Activated effector memory CD4-positive, alpha-beta T cell treated with Interleukin-2 at 50 U/mL for 16 hours (primary cell): ENCODE measurements at places on chromosomes 4 and X.

- DNase-seq = no peak
Observed at GRCh38 chr4:111930659-111931058, 214.6 kb upstream of the FAM241A start.

- no peak for DNase-seq
Observed at GRCh38 chr4:186746581-186746980, 22.9 kb upstream of the FAT1 start.

DNA sequence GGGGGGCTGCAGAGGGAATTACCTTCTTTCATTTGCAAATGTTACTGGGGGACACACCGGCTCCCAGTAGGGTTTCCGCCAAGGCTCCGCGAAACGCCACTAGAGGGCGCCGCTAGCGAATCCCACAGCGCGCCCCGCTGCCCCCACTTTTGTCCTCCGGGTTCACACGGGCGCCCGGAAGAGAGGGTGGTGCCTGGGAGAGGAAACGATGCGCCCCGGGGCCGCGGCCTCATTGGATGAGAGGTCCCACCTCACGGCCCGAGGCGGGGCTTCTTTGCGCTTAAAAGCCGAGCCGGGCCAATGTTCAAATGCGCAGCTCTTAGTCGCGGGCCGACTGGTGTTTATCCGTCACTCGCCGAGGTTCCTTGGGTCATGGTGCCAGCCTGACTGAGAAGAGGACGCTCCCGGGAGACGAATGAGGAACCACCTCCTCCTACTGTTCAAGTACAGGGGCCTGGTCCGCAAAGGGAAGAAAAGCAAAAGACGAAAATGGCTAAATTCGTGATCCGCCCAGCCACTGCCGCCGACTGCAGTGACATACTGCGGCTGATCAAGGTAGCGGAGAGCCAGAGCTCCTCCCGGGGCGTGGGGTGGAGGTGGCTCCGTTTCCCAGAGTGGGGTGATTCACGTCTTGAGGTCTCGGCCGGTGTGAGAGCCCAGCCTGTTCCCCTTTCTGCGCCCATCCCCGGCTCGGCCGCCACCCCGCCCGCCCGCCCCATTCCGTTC lies at the start of gene SAT1:
SAT1 (plus strand) TSS at position 311 of the 726 bp plus-strand sequence; CDS start at position 490, 179 bp downstream.
- peak; percentile 87 for DNase-seq

GRCh38 chr4:80070880-80071603 lies 2.0 kb downstream of the ANTXR2 start:
- no peak for DNase-seq

GRCh38 chrX:93428497-93428896 lies 244.9 kb downstream of the NAP1L3 start:
- DNase-seq = no peak

DNA sequence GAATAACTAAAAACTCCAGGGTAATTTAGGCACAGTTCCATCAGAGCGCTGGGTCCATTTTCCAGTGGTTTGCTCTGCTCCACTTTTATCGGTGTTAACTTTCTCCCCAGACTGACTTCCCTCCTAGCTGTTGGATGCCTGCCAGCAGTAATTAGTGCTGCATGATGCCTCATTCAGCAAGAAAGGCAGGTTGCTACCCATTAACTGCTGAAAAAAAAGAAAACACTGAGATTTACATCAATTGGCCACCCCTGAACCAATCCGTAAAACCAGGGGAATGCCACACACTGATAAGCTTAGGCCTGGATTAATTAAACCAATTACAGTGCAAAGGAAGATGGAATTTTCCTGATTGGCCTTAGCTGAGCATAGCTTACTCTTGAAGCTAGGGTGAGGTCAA lies 182.4 kb upstream of the CXXC4 start:
- no peak for DNase-seq

GRCh38 chrX:150088766-150089518 lies 150.7 kb upstream of the EOLA2 start:
- DNase-seq = no peak

DNA sequence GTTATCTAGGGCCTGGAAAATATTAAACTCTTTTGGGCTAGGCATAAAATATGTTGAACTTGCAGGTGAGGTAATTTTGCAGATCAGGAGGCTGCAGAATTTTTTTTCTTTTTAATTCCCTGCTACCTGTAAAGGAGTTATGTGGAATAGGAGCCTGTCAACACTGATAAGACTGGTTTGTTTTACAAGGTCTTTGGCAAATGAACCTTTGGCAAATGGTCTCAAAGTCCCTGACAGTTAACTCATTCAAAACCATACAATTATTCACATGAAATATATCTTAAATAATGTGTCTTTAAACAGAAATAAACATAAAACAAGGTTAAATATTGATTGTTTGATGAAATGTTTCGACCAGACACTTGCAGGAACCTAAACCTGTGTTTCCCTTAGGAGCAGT lies 340.2 kb downstream of the GASK1B start:
- DNase-seq = no peak

- DNase-seq = no peak
Observed at GRCh38 chr4:96205143-96205936, 365.4 kb downstream of the PDHA2 start.

DNA sequence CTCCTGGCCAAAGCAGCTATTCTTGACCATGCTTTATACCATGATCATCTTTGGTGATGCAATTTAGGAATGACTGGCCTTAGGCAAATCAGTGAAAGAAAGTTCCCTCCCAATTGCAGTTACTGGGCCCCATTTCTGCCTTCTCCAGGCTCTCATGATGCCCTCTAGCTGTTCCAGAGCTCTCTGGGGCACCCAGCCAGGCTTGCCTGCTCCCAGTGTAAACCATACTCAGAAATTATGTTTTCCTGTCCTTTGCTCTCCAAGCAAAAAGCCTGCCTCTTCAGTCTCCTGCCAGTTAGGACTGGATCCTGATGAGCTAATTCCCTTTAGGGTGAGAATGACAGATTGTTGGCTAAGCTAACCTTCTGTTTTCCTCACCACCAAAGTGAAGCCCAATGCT lies 85.3 kb upstream of the RBPJ start:
- no peak for DNase-seq

GRCh38 chr4:40412866-40413795 lies 78.0 kb downstream of the CHRNA9 start:
- DNase-seq = no peak

- no peak for DNase-seq
Observed at GRCh38 chr4:9931146-9931545, 90.2 kb downstream of the SLC2A9 start.

GRCh38 chr4:184907216-184907615 lies 81.4 kb upstream of the ACSL1 start:
- DNase-seq = no peak

DNA sequence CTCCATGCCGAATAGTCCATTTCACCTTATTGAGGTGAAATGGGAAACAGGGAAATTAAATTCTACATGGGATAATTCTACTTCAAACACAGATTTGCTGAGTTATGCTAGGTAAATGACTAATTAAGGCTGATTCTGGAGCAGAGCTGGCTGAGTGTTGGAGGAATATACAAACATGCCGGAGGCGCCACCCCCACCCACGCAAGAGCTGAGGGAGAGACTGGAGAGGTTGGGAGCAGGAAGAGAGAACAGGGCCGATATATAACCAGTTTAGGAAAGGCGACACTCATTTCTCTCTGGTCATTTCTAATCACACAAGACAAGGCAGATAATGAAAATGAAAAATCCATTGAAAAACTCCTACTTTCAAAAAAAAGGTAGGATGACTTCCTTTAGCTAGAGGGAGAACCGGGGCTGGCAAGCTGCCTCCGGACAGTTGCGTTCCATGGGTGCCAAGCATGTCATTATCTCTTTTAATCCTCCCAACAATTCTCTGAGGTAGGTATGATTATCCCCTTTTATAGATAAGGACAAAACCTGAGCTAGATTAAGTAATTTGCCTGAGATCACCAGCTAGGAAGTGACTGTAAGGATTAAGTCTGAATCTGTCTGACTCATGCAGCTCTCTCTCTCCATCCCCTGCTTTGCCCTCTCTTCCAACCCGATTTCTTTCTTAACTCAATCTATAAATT lies 27.6 kb upstream of the CFAP299 start:
- no peak for DNase-seq

DNA sequence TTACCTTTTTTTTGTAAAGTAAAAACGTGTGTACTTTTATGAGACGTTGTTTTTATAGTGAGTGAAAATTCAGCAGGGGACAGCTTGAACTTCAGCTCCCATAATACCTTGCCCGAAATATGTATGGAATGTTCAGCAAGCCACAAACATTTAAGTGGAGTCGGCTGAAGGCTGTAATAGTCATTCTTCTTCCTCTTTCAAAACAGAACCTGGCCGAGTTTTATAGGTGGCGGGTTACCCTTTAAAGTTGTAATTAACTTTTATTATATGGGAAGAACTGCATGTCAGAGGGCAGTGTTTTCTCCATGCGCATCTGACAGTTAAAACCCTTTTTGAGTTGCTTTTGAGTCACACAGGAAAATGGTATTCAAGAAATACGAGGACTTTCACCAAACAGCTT lies 50.7 kb downstream of the CLDN34 start:
- DNase-seq = no peak

GRCh38 chrX:87900320-87900908 lies 382.8 kb downstream of the KLHL4 start:
- DNase-seq = no peak

- no peak for DNase-seq
Observed at GRCh38 chr4:150242820-150243458, 164.7 kb downstream of the DCLK2 start.

- DNase-seq = no peak
Observed at GRCh38 chr4:5823542-5824211, 69.2 kb downstream of the CRMP1 start.

DNA sequence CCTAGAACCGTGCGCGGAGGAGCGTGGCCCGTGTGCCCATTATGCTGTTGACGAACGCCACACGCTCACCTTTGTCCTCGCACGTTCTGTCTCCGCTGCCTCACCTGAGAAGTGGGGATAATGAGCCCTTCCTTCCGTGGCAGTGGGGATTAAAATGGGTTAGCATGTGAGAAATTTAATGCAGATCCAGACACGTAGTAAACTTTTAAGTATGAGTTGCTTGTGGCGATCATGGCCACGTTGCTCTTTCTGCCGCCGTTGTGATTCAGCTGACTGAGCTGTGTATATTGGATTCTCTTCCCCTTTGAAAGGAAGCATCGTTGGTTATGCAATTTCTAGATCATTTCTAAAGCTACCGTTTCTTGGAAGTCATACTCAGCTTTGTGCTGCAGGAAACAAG lies 16.5 kb downstream of the TBC1D14 start:
- DNase-seq = no peak

DNA sequence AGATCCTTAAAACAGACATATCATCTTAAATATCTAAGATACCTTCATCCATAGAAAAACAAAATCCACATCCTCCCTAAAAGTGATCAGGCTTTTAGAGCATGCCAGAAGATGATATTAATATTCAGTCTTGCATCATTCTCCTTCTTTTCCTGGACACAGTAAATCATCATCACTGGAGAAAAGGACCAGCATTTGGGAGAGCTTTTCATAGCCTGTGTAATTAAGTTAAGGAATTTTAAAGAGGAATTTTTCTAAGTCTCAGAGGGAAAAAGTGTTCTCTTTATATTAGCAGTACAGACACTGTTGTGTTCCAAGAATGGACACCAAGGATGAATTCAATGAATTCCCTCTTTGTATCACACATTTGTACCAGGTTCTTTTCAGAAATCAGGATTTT lies 696 bp downstream of the SCRG1 start:
- DNase-seq = no peak

- DNase-seq = no peak
Observed at GRCh38 chr4:183940864-183941263, 35.8 kb downstream of the STOX2 start.
